H9 (cell line): ENCODE measurements at places on chromosomes 6 and 20. TPM values are rescaled to one million over a fixed set of nuclear protein-coding genes. Genes with fewer than 3 reads are reported as not detected.
A peak's percentile ranks its signal among the peaks of the same experiment; 100 is the strongest.

DNA sequence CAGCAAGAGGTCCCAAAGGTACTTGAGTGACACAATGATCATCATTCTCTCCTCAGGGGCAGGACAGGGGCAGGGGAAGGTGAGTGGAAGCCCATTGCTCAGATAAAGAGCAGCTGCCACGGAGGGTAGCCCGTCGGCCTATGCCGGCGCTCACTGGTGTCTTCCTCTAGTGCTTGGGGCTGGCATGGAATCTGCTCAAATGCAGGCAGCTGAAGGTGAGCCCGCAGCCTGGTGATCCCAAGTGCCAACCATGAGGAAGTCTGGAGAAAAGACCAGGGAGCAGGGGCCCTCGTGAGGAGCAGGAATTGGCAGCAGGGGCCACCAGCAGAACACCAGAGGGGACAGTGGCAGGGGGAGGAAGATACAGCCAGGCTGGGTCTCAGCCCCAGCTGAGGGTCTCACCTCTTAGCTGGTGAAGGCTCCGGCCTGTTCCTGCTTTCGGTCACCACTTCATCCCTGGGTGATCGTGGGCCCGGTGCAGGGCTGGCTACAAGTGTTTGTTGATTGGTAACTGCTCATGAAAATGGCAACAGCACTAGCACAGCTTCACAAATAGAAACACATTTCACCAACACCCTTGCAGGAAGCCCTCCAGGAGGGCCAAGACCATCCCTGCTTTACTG, 24.7 kb downstream of the RBCK1 start:
- no peak for DNase-seq

DNA sequence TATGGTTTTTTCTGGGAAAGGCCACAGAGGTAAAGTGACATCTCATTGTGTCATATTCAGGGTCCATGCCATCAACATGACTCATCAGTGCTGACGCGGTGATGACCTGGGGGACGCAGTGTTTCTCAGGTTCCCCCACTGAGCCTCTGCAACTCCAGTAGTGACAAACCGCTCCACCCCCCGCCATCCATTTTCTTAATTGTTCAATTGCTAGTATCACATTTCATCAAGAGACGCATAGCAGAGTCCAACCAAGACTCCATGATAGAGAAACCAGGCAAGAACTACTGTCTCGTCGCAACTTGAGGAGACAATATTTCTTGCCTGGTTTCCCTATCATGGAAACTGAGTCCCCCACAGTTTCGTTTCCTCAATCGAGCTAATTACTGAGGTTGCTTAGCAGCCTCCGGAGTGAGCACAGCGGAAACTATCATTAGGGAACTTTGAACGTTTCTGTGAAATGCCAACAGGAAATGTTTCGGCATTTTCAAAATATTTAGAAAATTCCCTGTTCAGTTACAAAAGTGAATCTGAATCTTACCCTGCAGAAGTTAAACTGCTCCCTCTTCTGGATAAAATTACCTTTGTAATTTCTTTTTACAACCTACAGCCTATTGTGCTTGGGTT, 12.2 kb upstream of the SERPINB1 start:
- DNase-seq = peak; percentile 77

DNA sequence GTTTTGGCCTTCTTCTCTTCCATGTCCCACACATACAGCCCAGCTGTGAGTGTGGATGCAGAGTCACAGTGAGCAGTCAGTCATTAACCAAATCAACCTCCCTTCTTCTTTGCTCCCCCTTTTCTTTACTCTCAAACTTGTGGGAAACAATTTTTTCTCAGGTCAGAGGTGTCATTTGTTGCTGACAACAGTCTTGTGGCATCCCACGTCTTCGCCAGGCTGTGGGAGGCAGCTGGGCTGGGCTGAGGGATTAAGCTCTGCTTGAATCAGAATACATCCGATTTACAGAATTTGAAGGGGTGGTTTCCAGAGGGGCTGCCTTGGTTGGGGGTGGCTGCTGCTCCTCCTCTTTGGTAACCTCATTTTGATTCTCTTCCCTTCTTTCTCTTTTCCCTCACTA, 40.5 kb downstream of the SCGN start:
- no peak for DNase-seq

GRCh38 chr6:35058865-35059522, 82.1 kb downstream of the TCP11 start:
- DNase-seq = no peak

- DNase-seq = peak; percentile 54
Observed at GRCh38 chr6:13710552-13711323, 897 bp downstream of the RANBP9 start.

DNA sequence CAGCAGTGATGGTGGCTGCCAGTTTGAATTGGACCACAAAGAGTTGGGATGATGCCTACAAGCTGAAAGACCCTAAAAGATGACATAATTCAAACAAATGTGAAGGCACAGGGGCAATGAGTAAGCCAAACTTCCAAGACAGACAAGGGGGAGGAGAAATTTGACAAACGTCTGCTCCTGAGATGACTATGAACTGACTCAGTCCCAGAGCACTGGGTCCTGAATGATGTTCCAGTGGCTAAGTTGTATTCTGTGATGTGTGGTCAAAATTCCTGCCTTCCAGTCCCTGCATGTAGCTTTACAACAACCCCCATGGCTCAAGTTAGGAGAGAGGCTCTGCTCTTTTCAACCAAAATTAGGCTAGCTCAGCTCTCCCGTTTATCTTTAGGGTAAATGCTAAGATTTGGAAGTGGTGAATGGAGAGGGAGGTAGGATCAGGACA, 86.1 kb upstream of the SIRPA start:
- DNase-seq = no peak

DNA sequence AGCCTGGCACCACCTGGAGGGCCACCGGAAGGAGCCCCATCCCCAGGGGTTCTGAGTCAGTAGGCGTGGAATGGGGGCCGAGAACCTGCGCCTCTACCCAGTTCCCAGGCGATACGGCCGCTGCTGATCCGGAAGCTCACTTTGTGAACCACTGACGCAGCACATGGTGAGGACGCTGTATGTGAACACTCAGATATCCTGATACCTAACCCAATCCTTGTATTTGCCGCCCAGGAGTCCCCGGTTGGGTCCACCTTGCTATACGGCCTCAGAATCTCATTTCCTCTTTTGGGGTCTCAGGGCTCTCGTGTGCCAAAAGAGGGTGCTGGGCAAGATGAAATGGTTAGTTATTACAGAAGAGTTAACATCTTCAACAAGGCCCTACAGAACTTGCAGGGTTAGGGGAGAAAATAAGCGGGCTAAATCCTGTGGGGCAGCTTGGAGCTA, 604 bp upstream of the RAB5IF start:
- DNase-seq = no peak

DNA sequence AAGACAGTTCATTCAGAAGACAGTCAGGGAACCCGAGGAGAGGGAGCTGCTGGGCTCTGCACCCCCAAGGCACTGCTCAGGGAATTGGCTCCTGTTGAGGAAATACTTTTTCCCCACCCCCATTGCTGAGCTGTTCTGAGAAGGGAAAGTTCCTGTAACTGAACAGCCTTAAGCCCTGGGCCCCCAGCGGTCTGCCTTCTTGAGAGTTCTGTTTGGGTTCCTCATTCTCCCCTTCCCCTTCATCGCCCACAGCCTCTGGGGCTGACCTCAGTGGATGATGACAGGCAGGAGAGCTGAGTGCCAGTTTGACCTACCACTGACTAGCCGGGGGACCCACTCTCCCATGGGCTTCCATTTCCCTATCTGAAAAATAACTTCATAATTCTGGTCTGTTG, 10.7 kb downstream of the HCK start:
- no peak for DNase-seq

Gene HAO1
- not detected in 2 replicates for total RNA-seq

Gene CRIP3
- 15.3 and 16.9 TPM in 2 replicates for total RNA-seq

Gene HSPA12B
- 2.7 and 2.9 TPM in 2 replicates for total RNA-seq

Gene ZSCAN23
- total RNA-seq = 2.9 and 4.1 TPM in 2 replicates

Gene FAM217A
- total RNA-seq = not detected in 2 replicates
